ENCODE measurements at places on chromosomes 3 and 15.

- DNase-seq: no peak
Measured at GRCh38 chr15:31160297-31160696, 58.8 kb upstream of the TRPM1 start.

- DNase-seq: no peak
Measured at GRCh38 chr3:189108067-189108466, 63.7 kb upstream of the TPRG1 start.

DNA sequence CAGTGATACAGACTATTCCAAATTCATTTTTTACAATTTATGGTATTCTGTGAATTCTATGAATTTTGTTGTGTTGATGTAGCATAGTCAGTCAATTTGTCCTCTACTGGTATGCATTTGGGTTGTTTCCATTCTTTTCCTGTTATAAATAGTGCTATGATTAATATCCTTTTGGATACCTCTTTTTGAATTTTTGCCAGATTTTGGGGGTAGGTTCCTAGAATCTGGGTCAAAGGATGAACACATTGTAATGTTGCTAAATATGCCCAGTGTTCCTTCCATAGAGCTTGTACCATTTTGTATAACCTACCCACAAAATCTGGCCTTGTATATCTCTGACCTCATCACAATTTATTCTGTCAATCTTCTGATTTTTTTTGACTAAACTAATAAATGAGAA lies 44.4 kb upstream of the C3orf38 start:
- no peak for DNase-seq

DNA sequence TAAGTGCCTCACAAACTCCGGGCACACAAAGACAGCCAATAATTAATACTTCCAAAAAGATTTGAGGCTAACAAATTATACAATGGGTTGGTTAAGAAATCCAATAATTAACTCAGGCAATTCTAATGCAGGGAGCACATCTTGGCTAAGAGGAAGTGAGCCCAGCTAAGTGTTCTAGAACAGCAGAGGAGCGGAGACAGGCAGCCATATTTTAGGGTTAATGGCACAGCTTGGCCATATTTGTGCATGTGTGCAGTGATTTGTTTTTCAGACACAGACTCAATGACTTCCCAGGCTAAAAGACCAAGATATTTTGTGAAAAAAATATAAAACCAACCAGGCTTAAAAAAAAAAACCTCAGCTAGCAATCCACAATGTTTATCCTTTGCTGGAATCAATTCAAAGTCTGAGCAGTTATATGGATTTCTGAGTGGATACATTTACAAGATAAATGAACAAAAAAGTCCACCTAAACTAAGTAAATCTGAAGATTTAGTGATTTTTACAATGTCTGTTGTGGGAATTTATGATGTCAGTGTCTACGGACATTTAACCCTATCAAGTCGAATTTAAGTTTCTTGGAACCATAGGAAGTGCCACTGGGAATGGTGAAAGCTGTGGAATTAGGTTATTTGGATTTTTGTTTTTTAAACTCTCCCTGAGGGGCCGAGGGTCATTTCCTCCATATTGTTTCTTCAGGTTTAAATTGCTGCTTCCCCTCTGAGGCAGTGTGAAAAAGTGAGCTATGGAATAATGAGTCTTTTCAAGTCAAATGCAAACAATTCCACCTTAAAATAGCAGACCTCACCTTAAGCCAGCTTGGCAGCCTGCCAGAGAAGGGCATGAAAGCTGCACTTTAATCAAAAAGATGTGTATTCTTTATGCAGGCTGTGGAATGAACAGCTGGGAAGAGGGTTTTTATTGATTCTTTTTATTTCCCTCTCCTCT lies 413.7 kb upstream of the TBL1XR1 start:
- DNase-seq: no peak

- no peak for DNase-seq
Measured at GRCh38 chr15:69947394-69947793, 150.3 kb downstream of the TLE3 start.

DNA sequence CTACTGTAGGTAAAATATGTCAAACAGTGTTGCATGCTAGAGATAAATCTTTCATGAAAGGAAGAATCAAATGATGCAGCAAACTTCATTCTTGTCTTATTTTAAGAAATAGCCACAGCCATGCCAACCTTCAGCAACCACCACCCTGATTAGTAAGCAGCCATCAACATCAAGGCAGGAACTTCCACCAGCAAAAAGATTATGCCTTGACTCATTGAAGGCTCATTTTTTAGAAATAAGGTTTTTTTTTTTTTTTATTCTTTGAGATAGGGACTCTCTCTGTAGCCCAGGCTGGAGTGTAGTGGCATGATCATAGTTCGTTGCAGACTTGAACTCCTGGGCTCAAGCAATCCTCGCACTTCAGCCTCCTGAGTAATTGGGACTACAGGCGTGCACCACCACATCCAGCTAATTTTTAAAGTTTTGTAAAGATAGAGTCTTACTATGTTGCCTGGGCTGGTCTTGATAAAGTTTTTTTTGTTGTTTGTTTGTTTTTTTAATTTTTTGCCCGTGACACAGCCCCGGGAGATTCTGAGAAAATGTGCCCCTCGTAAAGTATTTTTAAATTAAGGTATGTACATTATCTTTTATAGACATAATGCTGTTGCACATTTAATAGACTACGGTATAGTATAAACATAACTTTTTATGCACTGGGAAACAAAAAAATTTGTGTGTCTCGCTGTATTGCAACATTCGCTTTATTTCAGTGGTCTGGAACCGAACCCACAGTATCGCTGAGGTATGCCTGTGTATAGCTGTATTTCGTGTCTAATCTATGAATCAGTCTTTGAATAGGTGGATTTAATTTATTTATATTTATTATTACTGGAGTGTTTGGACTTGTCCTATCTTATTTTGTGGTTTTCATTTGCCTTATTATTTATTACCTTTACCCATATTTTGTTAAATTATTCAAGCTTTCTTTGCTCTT lies 23.3 kb downstream of the SNRK start:
- DNase-seq: no peak

GRCh38 chr3:128285967-128286321 lies 132.7 kb downstream of the EEFSEC start:
- DNase-seq: no peak

All from GM12892 (cell line).